ENCODE measurements at places on chromosomes 7 and 10.

GRCh38 chr10:124006526-124006925 lies 86.9 kb downstream of the CHST15 start:
- DNase-seq: no peak

DNA sequence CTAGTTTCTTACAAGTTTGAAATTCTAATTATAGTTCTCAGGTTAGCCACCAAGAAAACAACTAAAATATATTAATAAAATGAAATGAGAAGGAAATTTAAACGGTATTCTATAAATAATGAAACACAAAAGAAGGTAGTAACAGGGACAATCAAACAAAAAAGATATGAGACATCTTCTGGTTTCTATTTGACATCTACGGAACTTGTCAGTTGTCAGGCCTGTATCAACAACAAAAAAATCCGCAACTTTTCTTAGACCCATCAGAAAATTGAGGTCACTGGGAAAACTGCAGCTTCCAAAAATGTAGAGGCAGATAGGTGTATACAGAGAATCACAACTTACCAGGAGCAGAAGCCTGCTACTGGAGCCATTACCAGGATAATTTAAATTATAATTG lies 70.6 kb downstream of the ZPBP start:
- no peak for DNase-seq

DNA sequence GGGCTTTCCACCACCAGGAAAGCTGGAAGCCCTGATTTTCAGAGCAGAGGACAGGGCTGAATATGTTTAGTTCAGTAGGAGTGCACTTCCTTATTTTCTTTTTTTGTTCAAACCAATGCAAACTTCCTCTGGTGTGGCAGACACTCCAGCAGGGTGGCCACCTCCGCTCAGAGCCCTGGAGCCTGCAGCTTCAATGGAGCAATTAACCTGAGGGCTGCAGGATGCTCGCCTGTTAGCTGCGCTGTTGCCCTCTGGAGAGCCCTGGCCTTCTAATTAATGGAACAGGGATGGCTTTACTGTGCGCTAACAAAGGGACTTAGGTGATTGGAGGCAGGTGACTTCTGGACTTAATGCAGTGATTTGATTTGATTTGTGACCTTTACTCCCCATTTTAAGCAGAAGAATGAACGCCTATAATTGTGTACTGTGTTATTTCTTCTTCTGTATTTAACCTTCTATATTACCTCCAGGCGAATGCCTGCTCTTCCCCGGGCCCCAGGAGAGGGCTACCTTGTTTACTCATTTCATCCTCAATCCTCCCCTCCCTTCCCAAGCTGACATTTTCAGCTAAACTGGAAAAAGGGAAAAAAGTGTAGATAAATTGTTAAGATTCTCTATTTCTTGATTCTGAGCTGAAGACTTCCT lies 123.0 kb upstream of the CTBP2 start:
- no peak for DNase-seq

DNA sequence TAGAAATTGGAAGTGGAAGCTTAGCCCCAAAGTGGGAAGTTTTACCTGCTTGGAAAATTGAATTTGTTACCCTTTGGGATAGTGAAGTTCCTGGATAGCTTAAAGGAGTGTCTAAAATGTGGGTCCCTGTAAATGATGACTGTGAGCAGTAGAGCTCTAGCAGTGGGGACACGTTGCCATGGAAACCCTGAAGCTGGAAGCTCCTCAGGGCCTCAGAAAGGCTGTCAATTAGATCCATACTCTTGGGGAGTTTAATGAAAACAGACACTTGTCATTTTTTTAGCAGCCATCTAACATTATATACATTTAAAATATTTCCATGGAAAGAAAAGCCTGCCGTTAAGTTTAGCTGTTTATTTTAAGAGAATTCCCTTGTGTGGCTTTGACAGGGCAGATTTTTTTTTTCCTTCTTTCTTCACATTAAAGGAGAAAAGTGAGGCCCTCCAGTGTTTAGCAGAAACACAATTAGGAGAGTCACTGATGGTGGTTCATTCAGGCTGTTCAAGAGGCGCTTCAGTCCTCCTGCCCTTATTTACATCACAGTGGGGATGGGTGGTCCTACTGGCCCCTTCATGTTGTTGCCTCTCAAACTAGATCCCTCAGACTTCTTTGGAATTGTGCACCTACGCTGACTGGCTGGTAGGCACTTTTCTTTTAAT lies 518.4 kb downstream of the CCSER2 start:
- no peak for DNase-seq

- no peak for DNase-seq
Observed at GRCh38 chr7:113809581-113809980, 109.2 kb downstream of the PPP1R3A start.

GRCh38 chr10:95346715-95347401 lies 56.1 kb upstream of the PDLIM1 start:
- DNase-seq: no peak

DNA sequence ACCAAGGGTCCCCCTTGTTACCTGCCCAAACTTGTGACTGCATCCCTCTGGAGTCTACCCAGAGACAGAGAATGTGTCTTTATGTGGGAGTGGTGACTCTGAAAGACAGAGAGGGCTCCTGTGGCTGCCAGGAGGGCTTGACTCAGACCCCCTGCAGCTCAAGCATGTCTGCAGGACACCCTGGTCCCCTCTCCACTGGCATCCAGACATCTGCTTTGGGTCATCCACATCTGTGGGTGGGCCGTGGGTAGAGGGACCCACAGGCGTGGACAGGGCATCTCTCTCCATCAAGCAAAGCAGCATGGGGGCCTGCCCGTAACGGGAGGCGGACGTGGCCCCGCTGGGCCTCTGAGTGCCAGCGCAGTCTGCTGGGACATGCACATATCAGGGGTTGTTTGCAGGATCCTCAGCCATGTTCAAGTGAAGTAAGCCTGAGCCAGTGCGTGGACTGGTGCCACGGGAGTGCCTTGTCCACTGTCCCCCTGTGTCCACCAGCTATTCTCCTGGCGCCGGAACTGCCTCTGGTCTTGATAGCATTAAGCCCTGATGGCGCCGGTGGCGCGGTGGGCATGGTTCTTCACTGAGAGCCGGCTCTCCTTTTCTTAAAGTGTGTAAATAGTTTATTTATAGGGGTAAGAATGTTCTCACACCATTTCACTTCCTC lies 19.4 kb upstream of the SH2D4B start:
- DNase-seq: no peak

DNA sequence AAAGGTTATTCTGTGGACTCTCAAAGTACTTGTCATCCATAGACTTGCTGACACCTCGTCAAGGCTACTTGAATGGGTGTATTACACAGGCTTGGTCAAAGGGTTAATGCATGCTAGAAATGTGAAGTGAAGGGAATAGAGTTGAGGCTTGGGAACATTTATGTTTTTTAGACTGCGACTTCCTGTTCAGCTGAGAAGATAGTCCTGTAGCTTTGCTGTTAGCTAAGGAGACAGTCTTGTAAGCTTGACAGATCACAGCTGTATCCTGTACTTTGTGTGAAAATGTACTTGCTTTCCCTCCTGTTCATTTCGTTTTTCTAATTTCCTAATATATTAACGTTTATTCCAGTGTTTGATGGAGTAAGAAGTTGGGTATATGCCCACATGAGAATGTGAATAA lies 52.1 kb downstream of the ADD3 start:
- DNase-seq: no peak

- no peak for DNase-seq
Observed at GRCh38 chr10:73253225-73253555, 746 bp upstream of the MRPS16 start.

DNA sequence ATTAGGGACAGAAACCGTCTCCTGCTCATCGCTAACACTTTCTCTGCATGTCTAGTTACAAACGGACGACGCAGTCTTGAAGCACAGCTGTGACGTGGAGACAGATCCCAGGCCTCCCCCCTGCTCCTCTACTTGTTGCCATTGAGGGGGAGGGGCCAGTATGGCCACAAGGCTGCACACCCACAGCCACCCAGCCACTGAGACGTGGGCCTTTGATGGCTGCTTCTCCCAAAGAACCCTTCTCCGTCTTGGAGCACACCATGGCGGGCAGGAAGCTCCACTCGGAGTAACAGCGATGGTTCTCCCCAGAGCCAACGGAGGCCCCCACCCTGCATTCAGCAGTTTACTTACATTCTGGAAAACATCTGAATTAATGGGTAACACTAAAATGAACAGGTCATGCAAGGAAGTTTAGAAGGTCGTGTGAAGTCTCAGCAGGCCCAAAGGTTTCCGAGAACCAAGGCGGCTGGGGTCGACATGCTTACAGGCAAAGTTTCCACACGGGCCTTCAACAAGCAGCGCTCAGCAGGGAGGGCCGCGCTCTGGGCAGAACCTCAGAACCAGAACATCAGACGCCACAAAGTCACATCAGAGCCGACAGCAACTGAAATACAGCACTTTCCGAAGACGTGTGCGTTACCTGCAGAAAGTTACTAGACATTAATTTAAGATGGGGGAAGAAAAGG lies 169.6 kb downstream of the DIP2C start:
- DNase-seq: no peak

DNA sequence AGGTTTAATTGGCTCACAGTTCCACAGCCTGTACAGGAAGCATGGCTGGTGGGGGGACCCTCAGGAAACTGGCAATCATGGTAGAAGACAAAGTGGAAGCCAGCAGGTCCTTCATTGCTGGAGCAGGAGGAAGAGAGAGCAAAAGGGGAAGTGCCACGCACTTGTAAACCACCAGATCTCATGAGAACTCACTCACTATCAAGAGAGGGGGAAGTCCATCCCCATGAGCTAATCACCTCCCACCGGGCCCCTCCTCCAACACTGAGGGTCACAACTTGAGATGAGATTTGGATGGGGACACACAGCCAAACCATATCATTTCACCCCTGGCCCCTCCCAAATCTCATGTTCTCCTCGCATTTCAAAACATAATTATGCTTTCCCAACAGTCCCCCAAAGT lies 171.9 kb upstream of the CACNA2D1 start:
- DNase-seq: no peak

DNA sequence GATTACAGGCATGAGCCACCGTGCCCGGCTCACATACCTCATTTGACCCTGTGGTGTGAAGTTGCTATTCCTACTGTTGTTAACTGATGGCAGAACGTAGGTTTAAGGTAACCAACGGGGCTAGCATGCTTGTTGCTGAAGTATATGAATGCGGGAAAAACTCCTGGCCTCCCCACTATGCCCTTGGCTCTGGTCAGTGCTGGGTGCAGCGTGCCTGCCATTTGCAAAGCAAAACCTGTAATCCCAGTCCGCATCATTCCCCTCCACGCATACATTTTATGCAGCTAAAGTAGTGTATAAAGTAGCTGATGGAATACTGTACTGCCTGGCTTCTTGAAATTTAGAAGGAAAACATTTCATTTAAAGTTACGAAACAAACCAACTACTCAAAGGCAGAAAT lies 273.3 kb downstream of the SDK1 start:
- no peak for DNase-seq
